ENCODE measurements at places on chromosomes 13 and 19.

- no peak for DNase-seq
These were observed 3.2 kb upstream of the MAB21L1 start for GRCh38 chr13:35479706-35480105.

DNA sequence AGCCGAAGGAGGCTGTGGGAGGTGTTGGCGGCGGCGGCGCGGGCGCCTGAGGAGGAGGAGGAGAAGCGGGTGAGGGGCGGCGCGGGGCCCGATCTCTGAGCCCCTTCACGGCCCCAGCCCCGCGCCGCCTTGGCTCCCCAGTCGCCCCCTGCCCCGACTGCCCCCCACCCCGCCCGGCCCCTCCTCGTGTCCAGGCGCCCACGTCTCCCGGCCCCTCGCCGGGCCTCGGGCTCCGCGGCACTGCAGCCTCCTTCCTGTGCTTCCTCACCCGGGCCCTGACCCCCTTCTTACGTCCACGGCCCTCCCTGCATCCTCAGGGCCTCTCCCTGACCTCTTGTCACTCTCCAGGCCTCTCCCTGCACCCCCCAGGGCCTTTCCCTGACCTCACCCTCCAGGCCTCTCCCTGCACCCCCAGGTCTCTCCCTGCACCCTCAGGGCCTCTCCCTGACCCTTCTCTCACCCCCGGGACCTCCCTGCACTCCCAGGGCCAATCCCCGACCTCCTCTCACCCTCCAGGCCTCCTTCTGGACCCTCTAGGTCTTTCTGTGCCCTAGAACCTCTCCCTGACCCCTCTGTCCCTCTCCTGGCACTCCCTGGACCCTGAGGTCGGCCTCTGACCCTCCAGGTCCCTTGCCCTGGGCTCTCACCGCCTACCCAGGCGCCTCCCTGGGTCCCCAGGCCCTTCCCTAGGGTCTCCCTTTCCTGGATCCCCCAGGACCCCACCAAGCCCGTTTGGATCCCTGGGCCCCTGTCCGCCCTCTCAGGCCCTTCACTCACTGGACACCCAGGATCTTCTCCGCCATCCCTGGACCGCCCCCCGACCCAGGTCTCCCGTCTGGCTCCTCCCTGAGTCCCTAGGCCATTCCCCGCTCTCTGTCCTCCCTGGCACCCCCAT, 460 bp downstream of the KMT5C start:
- DNase-seq, result no peak

- no peak for DNase-seq
These were observed 1.5 kb downstream of the GNA11 start for GRCh38 chr19:3095441-3096191.

GRCh38 chr13:29917650-29918049, 67.2 kb upstream of the UBL3 start:
- no peak for DNase-seq

DNA sequence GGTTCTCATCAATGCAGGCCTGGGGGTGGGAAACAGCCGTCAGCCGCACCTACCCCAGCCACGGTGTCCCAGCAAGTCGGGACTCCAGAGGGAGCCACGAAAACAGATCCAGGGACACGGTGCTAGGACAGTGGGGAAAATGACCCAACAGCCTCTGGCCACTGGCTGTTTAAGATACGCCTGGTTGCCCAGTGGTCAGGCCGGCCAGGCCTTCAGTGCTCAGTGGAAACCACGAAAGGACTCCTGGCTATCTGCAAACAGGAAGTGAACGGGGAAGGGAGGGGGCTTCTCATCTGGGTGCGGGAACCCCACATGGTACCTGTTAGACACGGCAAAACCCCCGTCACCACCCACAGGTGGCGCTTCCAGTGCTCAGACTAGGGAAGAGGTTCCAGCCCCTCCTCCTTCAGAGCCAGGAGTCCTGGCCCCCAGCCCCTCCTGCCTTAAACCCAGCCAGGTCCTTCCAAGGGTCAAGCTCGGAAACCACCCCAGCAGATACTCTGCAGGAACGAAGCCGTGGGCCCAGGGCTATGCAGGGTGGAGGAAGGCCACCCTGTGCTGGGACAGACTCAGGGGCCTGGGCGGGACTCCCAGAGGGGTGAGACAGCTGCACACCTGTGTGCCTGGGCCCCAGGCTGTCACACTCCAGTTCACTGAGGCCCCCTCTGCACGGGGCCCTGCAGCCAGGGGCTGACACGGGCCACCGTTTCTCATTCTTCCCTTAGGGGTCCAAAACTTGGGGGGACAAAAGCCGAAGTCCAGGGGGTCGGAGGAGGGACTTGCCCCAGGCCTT, 4.5 kb downstream of the PPP1R12C start:
- no peak for DNase-seq

- no peak for DNase-seq
These were observed 223.0 kb downstream of the DNAJC15 start for GRCh38 chr13:43246382-43246781.

GRCh38 chr13:109667056-109667455, 119.3 kb downstream of the IRS2 start:
- peak; percentile 53 for DNase-seq

- DNase-seq, result no peak
These were observed 166.3 kb upstream of the SOX21 start for GRCh38 chr13:94878602-94879165.

DNA sequence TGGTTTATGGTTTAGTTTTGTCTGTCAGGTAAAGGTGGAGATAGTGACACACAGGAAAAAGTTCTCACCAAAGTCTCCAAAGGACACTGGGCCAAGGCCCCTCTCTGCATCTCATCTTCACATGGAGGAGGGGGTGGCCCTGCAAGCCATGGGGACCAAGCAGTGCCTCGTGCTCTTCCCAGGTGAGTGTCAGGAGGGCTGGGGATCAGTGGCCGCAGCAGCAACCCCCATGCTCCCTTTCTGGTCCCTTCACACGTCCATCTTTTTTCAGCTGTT, 88.0 kb downstream of the RGCC start:
- no peak for DNase-seq

GRCh38 chr13:51212758-51213157, 9.4 kb upstream of the FAM124A start:
- DNase-seq, result no peak

DNA sequence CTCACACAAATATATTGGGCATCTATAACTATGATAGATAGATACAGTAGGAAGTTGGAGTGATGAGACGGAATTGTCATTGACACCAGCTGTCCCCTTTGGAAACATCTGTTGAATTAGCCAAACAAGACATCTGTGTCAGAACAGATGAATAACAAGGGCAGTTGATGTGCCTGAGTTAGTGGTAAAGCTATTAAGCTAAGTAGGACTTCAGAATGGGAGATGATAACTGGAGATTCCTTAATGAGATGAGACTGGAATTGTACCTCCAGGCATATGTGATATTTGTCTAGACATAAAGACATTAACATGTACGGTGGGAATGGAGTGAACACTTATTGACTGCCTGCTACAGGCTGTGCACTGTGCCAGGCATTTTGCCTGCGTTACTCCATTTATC, 78.7 kb downstream of the MBNL2 start:
- DNase-seq, result no peak

GRCh38 chr19:4403005-4403761, 743 bp downstream of the CHAF1A start:
- no peak for DNase-seq

- peak; percentile 15 for DNase-seq
These were observed 2.2 kb downstream of the TJP3 start for GRCh38 chr19:3710265-3710812.

DNA sequence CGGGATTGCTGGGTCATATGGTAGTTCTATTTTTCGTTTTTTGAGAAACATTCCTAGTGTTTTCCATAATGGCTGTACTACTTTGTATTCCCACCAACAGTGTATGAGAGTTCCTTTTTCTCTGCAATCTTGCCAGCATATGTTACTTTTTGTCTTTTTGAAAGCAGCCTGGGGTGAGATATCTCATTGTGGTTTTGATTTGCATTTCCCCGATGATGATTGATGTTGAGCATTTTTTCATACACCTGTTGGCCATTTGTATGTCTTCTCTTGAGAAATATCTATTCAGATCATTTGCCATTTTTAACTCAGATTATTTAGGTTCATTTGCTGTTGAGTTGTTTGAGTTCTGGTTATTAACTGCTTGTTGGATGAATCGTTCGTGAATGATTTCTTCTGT, 18.5 kb upstream of the ATP12A start:
- peak; percentile 21 for DNase-seq

DNA sequence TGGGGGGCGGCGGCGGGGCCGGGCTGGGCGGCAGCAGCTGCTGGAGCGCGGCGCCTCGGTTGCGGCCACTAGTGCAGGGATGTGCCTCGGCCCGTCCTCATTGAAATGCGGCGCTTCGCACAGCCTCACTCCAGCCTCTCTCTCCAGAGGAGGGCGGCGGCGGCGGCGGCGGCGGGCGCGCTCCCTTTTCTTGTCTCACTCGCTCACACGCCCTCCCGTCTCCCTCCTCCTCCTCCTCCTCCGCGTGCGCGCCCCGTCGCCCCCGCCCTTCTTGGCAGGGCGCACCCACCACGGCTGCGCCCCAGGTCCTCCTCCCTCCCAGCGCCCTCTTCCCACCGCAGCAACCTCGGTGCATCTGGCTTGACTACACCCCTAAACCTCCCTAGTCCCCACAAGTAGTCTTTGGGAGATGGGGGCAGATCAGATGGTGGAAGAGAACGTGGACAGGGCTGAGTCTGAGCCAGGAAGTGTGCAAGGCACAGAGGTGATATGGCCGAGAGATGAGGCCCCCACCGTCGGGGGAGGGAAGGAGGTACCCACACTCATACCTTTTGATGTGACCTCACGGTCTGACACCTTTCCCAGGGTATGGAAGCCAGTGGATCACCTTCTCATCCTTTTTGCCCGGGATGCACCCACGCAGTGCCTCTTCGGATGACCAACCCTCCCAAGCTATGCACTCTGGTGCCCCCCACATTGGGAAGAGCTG, at the start of gene DCLK1:
Gene DCLK1, minus strand, starts transcription at position 161 of the 709 bp plus-strand sequence.
- peak; percentile 6 for DNase-seq

GRCh38 chr13:72920097-72920496, 138.2 kb downstream of the PIBF1 start:
- DNase-seq, result peak; percentile 56

DNA sequence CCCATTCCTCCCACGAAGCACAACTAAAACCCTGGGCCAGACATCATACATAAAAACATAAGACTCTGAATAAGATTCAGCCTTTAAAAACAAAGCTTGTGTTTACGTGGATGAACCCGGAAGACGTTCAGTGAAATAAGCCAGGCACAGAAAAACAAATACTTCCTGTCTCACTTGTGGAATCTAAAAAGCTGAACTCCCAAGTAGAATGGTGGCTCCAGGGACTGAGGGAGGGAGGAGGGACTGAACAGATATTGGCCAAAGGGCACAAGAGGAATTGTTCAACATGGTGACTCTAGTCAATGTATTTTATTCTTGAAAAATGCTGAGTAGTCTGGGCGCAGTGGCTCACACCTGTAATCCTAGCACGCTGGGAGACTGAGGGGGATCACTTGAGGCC, 35.7 kb upstream of the TPM4 start:
- peak; percentile 71 for DNase-seq

- no peak for DNase-seq
These were observed 912 bp upstream of the TUBA3C start for GRCh38 chr13:19182536-19182935.

- peak; percentile 65 for DNase-seq
These were observed at the start of gene USF2 for GRCh38 chr19:35268536-35269437. Gene USF2 (plus strand): TSS chr19:35268962. CDS start chr19:35269102, 140 bp downstream.

DNA sequence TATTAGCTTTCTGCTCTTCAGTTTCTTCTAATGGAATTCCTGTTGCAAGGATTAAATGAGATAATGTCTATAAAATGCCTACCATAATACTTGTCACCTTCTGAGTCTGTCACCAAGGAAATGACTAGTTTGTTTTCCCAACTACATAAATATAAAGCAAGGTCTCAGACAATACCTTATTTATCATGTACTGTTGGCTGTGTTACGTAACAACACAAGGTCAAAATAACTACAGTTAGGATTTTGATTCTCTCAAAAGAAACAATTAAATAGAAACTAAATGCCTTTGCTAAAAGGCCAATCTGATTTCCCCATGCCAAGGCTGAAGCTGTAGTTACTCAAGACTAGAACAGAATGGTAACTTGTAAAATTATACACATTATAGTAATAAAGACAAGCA, 134.5 kb downstream of the PCDH9 start:
- DNase-seq, result no peak

DNA sequence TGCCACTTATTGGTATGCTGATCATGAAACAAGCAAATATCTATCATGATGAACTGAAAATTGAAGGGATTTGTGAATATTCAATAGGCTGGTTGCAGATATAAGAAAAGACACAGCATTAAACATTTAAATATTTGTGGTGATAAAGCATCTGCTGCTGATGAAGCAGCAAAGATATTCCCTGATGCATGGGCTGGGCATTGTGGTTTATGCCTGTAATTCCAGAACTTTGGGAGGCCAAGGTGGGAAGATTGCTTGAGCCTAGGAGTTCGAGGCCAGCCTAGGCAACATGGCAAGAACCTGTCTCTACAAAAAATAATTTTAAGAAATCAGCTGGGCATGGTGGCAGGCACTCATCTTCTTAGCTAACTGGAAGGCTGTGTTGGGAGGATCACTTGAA, 54.5 kb downstream of the GPR180 start:
- peak; percentile 44 for DNase-seq

GRCh38 chr19:13097033-13097462, 5.6 kb downstream of the LYL1 start:
- no peak for DNase-seq

GRCh38 chr19:53156850-53157249, 2.0 kb downstream of the ZNF347 start:
- DNase-seq, result no peak

DNA sequence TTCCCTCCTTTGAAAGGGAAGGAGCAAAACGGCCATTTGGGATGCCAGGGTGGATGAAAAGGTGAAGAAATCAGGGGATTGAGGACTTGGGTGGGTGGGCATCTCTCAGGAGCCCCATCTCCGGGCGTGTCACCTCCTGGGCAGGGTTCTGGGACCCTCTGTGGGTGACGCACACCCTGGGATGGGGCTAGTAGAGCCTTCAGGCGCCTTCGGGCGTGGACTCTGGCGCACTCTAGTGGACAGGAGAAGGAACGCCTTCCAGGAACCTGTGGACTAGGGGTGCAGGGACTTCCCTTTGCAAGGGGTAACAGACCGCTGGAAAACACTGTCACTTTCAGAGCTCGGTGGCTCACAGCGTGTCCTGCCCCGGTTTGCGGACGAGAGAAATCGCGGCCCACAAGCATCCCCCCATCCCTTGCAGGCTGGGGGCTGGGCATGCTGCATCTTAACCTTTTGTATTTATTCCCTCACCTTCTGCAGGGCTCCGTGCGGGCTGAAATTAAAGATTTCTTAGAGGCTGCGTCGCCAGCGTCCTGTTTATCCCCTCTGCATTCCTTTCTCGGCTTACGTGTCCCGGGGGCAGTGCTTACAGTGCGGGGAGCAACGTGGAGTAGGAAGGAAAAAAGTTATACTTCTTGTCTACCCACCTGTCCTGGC, 15.2 kb upstream of the S1PR4 start:
- DNase-seq, result peak; percentile 48

DNA sequence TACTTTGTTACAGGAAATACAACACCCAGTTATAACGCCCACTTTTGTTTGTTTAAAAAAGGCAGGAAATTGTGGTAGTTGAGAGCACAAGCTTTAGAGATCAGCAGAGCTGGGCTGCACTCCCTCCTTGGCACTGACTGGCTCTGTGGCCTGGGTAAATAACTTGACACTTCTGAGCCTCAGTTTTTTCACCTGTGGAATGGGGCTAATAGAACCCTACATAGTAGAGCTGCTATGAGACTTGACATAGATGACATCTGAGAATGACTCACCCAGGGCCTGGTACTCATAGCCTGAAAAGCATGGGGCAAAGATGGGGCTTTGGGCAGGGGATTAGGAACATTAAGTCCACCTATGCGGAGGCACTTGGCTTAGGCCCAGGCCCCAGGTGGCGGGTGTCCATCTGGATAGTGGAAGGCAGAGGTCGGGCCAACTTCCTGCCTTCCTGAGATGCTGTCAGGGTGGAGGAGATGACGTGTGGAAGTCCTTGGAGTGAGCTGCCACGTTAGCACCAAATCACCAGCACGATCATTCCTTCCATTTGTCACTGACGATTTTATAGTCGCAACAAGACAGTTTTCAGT, 159.1 kb downstream of the KATNAL1 start:
- no peak for DNase-seq

Data from AG10803 (cell line).